Cortex of kidney (tissue), 1 donor: ENCODE measurements at places on chromosomes 6 and 20.

DNA sequence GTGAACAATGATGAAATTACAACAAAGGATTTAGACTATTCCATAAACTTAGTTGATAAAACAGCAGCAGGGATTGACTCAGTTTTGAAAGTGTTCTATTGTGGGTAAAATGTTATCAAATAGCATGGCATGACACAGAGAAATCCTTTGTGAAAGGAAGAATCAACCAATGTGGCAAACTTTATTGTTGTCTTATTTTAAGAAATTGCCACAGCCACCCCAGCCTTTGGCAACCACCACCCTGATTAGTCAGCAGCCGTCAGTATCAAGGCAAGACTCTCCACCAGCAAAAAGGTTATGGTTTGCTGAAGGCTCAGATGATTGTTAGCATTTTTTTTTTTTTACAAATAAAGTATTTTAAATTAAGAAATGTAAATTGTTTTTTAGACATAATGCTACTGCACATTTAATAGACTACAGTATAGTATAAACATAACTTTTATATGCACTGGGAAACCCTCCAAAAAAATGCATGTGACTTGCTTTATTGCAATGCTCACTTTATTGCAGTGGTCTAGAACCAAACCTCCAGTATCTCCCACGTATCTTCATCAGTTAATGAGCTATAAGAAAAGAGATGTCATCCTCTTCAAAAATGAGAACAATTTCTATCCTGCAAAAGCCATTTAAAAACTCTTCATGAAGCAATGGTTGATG lies 162.7 kb downstream of the SOBP start:
- DNase-seq = no peak

GRCh38 chr6:153090241-153090930 lies 40.7 kb downstream of the RGS17 start:
- DNase-seq = no peak

GRCh38 chr20:35232575-35232974 lies 6.1 kb downstream of the MMP24 start:
- DNase-seq = no peak

- DNase-seq = no peak
Measured at GRCh38 chr6:164167873-164168405, 753.4 kb downstream of the QKI start.

- no peak for DNase-seq
Measured at GRCh38 chr20:62837790-62838127, 20.9 kb downstream of the COL9A3 start.

DNA sequence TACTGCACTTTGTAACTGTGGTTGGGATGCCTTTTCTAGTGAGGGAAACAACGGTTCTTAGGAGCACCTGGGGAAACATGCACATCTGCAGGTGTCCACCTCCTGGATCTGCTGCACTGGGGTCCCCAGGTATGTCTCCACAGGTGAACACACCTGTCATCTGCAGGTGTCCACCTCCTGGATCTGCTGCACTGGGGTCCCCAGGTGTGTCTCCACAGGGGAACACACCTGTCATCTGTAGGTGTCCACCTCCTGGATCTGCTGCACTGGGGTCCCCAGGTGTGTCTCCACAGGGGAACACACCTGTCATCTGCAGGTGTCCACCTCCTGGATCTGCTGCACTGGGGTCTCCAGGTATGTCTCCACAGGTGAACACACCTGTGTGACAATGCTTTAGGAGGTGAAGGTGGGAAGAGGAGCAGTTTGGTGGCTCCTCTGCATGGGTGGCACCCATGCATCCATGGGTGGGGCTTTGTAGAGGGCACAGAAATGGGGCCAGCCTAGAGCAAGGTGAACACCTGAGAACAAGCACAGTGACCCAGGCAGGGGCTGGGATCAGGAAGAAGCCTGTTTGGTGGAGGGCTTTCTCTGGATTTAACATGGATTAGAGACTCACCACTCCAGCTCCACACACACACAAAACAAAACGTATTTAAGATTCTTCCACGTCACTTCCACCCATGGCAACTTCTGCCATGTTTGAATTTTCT lies 206.0 kb upstream of the CDH4 start:
- no peak for DNase-seq

DNA sequence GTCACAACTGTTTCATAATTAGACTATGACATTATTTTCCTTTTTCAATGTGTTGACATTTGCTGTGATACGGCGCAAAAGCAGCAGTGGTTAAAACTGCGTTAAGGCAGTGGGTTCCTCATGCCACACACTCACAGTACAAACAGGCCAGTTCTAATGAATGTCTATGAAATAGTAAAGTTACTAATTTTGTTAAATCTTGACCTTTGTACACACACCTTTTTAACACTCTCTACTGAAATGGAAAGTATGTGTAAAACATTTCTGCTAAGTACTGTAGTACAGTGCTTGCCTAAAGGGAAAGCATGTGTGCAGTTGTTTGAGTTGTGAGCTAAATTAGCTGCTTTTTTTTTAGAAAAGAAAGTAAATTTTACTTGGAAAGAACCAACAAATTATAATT lies 60.3 kb downstream of the CDS2 start:
- no peak for DNase-seq

DNA sequence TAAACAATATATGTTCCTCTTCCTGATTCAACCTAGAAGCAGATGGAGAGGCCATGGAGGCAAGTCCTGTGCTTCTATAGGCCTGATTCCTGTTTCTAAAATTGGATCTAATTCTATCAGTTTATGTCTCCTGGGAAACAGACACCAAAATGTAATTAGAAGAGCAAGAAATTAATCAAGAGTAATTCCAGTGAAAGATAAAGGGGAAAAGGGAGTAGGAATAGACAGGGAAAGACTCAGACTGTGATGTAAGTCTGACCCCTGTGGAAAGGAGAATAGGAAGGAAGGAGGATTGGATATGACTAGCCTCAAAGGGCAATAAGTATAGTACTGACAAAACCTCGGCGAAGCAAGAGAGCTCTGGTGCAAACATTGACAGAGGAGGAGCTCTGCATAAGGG lies 33.9 kb upstream of the FBXO30 start:
- DNase-seq = no peak

GRCh38 chr20:58054780-58055373 lies 173.6 kb downstream of the ANKRD60 start:
- no peak for DNase-seq

GRCh38 chr6:56851541-56852259 lies 103.2 kb upstream of the BEND6 start:
- no peak for DNase-seq

- DNase-seq = no peak
Measured at GRCh38 chr6:152004036-152004566, 196.6 kb downstream of the ESR1 start.

DNA sequence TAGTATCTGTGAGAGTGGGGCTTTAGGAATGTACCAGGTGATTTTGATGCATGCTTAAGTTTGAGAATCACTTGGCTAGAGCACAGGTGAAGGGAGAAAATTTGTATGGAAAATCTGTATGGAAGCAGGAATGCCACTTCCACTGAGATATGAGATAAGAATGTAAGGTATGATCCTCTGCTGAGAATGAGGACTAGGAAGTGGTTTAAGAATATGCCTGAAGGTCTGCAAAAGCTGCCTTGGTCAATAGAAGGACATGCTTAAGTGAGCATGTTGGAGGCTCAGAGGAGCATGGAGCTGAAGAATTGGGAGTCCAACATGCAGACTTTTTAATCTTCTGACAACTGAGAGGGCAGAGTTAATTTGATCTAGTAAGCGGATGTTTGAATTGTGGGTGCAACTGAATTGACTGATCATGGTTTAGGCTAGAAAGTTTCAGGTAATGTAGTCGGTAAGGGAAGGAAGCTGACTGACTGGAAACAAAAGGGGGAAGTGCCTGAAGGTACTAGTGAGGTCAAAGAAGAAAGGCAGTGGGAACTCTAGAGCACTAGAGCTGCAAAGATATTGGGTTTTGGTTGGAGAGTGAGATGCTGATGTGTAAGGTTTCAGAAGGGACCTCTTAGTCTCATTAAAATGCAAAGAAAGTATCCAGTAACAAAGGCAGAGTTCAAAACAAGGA lies 28.6 kb upstream of the NOTCH4 start:
- DNase-seq = no peak

DNA sequence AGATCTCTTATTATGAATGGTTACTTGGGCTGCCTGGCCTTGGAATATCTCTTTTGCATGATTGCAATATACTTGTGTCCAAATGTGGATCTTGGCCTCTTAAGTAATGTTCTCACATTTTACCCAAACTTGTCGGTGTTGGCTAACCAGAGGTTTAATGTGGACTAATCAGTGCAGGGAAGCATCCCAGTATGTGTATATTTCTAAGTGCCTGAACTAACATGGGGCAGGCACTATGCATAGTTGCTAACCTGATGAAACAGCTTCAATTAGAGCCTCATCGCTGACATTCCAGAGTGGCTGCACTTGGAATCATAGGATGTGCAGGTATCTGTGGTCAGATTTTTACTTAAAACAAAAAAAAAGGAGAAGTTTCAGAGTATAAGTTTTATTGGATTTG lies 160.0 kb downstream of the PDE7B start:
- no peak for DNase-seq

- DNase-seq = no peak
Measured at GRCh38 chr6:20877008-20877937, 343.0 kb downstream of the CDKAL1 start.

GRCh38 chr20:40434122-40434521 lies 254.9 kb downstream of the MAFB start:
- no peak for DNase-seq

GRCh38 chr20:38603286-38603685 lies 1.7 kb downstream of the ARHGAP40 start:
- DNase-seq = no peak

GRCh38 chr6:32604434-32604877 lies 14.8 kb upstream of the HLA-DRB1 start:
- DNase-seq = no peak

DNA sequence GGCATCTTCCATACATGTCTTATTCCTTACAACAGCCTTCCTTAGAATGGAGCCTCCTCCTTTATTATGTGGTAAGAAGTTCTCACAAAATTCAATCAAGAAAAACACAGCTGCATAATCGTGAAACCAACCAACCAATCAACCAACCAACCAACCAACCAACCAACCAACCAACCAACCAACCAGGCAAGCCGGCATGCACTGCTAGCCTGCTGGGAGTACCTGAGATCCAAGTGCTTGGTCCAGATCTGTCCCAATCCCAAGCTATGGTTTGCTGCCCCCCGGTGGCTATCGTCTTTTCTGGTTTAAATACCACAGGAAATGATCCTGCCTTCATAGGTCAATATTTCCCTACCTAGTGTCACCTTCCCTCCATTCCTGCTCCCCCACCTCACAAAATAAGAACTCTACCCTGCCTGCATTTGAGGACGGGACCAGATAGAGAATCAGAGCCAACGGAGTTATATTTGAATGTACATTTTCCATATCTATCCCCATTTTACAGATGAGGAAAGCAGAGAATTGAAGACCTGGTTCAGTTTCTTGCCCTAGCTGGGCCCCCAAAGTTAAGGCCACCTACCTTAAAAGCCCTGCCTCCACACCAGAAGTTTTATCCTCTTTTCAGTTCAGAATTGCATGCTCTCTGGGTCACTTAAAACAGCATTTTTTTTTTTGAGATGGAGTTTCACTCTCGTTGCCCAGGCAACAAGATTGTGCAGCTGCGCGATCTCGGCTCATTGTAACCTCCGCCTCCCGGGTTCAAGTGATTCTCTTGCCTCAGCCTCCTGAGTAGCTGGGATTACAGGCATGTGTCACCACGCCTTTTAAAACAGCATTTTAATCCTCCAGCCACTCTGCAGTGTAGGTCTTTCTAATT lies 27.1 kb downstream of the RAB44 start:
- DNase-seq = no peak

DNA sequence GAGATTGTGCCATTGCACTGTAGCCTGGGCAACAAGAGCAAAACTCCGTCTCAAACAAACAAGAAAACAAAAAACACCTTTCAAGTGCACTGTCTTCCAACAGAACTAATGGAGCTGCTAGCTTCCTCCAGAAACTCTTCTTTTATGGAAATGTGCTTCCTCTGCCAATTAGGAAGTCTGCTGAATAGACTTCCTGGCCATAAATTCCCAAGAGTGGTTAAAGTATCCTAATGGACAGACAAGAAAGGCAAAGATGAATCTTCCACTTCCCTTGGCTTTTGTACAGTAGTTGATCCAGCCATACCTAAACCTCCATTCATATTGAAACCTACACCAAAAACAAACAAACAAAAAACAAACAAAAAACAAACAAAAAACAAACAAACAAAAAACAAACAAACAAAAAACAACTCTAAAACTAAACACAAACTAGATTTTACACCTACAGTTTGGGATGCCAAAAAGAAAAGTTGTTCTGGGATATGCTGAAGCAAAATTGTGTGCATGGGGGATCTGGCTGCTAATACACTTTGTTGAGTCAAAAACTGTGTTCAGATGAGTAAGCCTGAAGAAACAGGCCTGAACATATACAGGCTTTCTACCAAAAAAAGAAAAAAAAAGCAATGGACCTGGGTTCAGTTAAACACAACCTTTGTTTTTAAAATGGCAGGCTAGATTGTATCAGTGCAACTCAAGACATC lies 59.8 kb upstream of the CARMIL1 start:
- no peak for DNase-seq

DNA sequence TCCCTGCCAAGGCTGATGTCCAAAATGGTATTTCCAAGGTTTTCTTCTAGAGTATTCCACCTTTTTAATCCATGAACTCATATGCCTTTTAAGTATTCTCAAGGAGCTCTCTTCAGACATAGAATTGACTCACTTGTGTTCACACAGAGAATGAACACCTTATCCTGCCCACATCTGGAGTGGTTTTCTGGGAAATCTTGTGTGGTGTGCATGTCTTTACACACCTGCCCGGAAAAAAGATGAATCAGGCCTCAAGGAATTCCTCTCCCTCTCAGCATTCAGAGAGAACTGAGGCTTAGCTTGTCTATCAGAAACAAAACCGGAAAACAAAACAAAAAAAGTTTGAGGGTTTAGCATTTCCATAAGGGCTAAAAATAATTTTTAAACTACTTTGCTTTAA lies 148.8 kb downstream of the TFAP2A start:
- no peak for DNase-seq

DNA sequence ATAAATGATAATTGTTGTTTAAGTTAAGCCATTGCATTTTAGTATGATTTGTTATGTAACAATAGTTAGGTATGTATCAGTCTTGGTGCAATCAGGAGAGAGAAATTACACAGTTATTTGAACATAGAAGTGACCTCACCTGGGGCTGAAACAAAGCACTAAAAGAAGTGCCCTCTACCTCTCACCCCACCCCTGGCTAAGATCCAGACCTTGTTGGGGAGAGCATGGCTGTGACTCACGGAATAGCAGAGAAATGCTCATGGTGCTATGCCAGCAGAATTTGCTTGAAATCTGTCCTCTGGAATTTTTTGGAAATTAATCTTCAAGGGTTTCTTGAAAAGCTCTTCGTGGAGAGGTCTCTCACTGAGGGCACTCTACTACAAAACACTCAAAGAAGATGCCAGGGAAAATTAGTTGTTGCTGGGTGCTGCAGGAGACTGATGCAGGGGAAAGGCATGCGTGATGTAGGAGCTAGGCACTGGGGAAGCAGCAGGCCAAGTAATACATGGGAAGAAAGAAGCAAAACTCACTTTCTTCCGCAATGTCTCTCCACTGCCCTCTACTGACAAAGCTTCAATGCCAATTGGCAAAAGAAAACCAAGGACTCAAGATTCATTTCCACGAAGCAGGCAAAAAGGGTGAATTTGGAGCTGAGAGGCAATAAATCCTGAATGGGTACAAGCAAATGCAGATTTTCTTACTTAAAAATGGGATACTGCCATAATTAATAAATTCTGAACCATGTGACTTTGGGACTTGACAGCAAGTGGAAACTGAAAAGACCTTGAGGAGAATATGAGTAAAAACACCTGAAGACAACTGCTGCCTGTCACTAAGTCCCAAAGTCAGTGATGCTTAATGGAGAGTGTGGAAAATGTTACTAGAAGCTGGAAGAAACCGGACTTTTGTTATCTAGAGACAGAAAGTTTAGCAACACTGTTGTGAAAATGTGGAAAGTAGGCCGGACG lies 136.3 kb upstream of the ZNF184 start:
- DNase-seq = no peak
